ENCODE measurements at places on chromosomes 4 and X. TPM values are rescaled to one million over a fixed set of nuclear protein-coding genes. Genes with fewer than 3 reads are reported as not detected.

The ANK2 gene
- polyA plus RNA-seq = 61.0 TPM

The DUSP9 gene
- 46.8 TPM for polyA plus RNA-seq

The PPAT gene
- 26.1 TPM for polyA plus RNA-seq

The USP17L28 gene
- not detected for polyA plus RNA-seq

The BMX gene
- polyA plus RNA-seq = 0.38 TPM

The MAGEA1 gene
- not detected for polyA plus RNA-seq

The GAB3 gene
- polyA plus RNA-seq = 2.3 TPM

The TMPRSS11B gene
- 0.04 TPM for polyA plus RNA-seq

The NRK gene
- 14.4 TPM for polyA plus RNA-seq

DNA sequence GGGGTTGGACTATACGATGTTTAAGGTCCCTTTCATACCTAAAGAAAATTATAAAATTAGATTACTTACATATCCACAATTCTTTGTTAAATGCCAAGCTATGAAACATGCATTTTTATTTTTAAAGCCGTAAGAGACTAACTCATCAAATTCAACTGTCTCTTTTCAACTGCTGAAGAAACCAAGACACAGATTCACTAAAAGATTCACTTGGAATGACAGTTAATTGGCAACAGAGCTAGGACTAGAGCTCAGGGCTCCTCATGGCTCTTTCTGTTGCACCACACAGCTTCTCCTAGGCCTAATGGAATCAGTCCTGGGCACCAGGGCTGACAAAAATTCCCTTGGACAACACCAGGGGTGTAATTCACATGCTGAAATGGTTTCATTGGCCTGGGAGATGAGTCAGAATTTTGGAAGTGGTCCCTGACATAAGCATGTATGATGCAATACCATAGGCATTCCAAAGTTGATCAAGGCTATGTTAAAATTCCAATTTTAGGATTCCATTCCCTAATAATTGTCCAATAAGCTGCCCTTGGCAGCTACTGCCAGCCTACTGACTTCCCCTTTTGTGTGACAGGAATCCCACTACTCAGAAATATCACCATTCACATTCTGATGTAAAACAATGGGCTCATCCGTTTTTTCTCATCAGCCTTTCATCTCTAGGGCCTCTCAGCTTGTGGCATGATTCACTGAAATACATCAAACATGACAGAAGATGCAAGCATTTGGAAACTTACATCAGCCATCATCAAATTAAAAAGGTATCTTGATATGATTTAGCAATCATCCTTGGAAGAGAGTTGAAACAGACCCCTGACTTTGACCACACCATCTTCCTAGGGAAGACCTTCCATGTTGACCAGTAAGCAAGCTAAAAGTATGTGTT lies 54.2 kb downstream of the PLAC1 start:
- DNase-seq = no peak

- DNase-seq = no peak
Measured at GRCh38 chr4:6313216-6313615, 43.6 kb downstream of the WFS1 start.

- DNase-seq = no peak
Measured at GRCh38 chr4:25911356-25911755, 2.7 kb upstream of the SMIM20 start.

DNA sequence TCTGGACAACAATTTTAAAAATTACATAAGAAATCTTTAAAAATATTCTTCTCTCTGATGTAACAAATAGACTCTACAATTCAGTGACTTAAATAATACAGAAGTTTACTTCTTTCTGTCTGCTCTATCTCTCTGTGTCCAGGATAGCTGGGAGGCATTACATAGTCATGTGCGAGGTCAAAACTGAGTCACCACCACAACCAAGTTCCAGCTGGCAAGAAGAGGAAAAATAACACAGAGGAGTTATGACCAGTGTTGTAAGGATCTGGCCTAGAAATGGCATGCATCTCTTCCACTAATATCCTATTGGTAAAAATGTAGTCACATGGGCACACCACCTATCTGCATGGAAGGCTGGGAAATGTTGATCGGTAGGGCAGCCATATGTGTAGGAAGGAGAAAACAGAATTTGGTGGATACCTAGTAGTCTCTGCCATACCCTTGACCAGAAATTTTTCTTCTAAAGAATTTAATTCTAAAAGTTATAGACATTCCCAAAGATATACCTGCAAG lies 39.4 kb upstream of the WDFY3 start:
- no peak for DNase-seq

DNA sequence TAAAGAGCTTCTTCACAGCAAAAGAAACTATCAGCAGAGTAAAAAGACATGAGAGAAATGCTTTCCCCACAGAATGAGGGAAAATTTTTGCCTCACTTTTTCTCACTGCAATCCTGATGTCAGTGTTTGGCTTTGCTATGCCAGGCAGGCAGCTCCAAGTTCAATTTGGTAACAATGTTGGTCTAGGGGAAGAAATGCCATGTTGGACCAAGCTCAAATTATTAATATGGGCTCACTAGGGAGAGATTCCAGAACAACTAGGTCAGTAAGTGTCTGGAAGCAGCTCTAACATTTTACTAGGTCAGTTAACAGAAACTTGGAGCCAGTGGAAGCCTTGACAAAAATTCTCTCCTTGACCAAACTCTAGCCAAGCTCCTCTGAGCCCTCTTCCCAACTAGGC lies 95.4 kb downstream of the NAF1 start:
- no peak for DNase-seq

GRCh38 chr4:139940600-139940999 lies 213.4 kb downstream of the MAML3 start:
- DNase-seq = no peak

- DNase-seq = no peak
Measured at GRCh38 chrX:14073556-14073955, 43.9 kb upstream of the GEMIN8 start.

- no peak for DNase-seq
Measured at GRCh38 chrX:120450163-120450562, 18.9 kb downstream of the LAMP2 start.

GRCh38 chr4:30989508-30989907 lies 269.3 kb downstream of the PCDH7 start:
- DNase-seq = no peak

DNA sequence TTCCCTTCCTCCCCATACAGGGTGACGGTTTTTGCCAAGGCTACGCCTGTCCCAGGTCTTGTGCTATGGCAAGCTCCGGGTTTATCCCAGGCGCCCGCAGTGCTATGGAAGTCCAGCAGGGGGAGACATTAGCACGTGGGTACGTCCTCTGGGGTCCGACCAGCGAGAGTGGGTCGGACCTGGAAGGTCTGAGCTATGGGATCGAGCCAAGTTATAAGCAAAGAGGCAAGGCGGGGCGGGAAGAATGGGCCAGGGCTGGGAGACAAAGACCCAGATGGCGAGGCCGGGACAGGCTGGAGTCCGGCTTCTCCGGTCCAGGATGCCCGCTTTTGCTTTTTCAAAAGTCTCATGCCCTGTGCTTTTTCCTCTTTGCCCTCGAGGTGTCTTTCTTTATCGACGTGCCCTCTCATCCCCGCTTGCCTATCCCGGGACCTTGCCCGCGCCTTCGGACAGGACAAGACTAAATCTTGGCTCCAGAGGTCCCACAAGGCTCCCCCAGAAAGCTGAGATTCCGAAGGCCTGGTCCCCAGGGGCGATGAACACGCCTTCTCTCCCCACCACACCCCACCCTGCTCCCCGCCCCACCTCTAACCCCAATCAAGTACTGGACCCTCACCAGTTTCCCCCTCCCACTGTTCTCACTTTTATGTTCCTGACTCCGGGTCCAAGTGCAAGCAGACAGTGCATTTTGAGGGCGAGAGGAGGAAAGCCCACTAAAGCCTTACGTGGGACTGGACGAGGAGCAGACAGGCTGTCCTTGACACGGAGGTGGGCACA lies 785 bp upstream of the EFNB1 start:
- DNase-seq = peak; percentile 72

DNA sequence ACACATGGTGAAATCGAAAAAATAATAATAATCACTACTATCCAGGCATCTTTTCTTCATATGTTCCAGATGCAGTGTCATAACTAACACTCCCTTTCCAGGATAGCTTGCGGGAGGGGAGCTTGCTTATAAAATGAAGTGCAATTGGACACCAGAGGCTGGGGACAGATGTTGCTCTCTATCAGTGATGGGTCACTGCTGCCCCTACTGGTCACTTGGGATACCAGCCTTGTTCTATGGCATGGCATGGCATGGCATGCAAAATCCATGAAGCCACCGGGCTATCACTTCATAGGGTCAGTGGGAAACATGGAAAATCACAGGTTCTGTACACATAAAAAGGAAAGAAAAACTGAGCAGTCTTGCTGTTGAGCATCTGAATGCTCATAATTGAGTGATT lies 168.1 kb downstream of the GLRA2 start:
- DNase-seq = no peak

GRCh38 chrX:17674601-17675000 lies 62.7 kb upstream of the SCML1 start:
- no peak for DNase-seq

DNA sequence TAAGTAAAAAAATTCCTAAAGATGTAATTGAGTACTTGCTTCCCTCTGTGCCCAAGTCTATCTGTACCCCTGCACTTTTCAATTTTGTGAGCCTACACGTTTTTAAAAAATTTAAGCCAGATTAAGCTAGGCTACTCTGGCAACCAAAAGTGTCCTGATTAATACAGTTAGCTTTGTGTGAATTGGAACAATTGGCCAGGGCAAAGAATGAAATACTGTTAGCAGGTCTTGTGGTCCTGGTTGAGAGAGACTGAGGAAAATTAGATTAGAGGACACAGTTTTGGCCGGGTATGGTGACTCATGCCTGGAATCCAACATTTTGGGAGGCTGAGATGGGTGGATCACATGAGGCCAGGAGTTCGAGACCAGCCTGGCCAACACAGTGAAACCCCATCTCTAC lies 293.3 kb downstream of the RAPGEF2 start:
- no peak for DNase-seq

- no peak for DNase-seq
Measured at GRCh38 chr4:87983996-87984395, 8.5 kb downstream of the SPP1 start.

DNA sequence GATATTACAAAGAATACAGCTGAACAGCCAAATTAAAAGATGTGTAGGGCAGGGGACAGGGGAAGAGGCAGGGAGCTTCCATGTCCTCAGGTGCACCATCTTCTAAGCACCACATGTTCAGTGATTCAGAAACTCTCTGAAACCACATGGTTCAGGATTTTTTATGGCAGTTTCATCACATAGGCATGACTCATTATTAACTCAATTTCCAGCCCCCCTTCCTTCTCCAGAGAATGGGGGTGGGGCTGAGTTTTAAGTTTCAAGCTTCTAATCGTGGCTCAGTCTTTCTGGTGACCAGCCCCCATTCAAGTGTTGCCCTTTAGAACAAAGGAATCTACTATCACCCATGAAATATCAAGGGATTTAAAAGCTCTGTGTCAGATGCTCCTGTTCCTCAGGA lies 317.8 kb upstream of the GALNT7 start:
- DNase-seq = no peak

DNA sequence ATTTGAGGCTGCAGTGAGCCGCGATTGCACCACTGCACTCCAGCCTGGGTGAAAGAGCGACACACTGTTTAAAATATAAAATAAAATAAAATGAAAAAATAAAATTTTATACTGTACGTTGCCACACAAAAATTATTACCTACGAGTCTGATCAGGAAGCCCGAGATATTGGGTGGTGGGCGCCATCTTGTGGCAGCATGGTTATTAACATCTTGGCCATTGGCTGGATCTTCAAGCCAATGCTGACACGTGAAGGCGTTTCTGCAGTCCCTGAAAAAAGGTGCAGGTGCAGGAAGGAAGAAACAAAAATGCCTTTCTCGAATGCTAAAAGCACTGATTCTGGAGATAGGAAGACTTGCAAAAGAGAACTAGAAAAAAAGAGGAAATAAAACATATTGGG lies 4.9 kb upstream of the TLR8 start:
- no peak for DNase-seq

DNA sequence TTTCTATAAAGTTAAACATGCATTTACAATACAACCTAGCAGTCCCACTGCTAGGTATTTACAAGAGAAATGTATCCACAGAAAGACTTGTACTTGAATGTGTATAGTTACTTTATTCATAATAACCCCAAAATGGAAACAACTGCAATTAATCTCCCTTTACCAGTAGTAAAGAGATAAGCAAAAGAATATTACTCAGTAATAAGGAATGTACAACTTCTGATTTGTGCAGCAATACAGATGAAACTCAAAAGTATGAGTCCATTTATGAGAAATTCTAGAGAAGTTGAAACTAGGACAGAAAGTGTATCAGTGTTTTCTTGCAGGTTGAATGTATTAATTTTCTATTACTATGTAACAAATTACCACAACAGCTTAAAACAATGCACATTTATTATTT lies 15.2 kb downstream of the USP53 start:
- no peak for DNase-seq

GRCh38 chr4:20629186-20630106 lies 70.8 kb upstream of the PACRGL start:
- no peak for DNase-seq

DNA sequence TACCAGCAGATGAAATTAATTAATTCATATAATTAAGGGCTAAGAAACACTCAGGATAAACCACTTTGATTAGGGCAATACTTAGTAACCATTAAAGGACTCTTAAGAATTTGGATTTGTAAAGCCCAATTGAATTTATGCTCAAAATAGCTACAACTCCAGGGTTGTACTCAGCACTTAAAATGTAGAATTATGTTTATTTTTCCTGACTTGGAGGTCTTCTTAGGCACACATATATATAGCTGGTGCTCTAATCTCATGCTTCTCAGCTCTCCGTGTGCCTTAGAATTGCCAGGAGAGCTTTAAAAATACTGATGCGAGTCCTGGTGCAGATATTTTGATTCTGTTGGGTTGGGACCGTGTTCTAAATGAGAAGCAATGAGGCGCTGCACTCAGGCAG lies 77.6 kb downstream of the SNX25 start:
- DNase-seq = no peak

Data from renal cortex interstitium (tissue), 15 donors.